ENCODE measurements at places on chromosomes 4 and X.

DNA sequence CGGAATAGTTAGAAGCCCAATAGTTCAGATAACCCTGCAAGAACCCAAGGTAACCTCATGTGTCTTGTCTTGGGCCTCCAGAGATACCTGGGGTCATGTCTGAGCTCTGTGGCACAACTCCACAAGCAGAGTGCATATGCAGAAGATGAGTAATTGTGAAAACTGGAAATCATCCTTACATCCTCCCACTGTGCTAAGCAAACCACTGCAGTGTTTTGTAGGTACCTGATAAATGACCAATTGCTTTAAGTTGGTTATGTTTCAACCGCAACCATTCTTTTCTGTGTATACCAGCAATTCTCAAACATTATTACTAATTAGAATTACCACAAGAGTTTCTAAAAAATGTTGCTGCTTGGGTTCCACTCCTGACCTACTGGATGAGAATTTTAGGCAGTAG lies 73.2 kb downstream of the CBLL2 start:
- no peak for DNase-seq

DNA sequence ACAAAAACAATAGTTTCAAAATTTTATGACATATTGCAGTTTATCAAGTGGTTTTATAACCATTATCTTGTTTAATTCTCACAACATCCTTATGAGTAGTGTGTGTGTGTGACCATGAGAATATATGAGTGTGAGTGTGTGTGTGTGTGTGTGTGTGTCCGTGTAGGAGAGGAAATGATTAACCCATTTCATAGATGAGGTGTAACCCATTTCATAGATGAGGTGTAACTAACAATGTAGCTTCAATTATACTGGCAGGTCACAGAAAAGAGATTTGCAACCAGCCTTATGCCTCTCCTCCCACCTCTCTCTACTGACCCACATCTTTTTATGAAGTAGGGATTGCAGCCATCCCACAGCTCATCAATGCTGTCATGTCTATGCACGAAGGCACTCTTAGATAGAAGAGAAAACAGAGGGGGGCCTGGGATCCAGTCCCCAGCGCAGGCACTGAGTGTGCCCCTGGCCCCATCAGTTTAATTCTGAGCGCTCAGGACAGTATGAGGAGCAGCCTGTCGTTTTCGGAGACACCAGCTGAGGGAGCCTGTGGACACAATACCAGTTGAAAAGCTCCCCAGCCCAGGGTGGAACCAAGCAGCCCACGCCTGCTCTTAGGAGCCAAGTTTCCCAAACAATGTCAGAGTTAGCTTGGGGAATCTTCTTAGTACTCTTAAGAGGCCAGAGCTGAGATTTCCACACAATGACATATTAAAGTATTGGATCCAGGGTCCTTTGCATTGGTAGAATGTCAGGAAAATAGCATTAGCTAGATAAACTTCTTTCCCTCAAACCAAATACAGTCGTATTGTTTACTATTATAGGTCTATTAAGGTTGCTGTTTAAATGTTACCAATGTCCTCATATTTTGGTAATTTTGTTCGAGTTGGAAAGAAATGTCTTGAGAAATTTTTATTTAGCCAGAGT lies 88.6 kb downstream of the PALLD start:
- DNase-seq = peak; percentile 8

DNA sequence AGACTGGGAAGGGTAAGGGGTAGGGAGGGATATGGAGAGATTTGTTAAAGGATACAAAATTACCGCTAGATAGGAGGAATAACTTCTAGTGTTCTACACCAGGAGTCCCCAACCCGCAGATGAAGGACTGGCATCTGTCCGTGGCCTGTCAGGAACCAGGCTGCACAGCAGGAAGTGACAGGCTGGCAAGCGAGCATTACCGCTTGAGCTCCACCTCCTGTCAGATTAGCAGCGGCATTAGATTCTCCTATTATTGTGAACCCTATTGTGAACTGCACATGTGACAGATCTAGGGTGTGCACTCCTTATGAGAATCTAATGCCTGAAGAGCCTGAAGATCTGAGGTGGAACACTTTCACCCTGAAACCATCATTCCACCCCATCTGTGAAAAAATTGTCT lies 27.9 kb upstream of the BBS7 start:
- no peak for DNase-seq

DNA sequence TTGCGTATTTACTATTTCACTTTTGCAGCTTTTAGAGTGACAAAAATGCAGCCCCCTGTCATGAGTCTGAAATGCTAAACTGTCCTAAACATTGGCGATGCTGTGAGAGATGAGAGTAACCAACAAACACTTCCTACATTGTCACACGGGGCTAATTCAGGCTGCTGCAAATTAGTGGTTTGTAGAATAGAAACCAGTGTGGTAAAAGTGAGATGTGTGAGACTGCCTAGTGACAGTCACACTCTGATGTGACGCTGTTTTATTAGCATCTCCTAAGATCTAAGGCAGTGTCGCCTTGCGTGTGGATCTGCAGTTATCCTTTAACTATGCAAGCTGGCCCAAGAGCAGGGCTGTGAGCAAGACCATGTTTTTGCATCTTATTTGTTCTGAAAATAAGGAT lies 800.2 kb upstream of the TENM3 start:
- no peak for DNase-seq

DNA sequence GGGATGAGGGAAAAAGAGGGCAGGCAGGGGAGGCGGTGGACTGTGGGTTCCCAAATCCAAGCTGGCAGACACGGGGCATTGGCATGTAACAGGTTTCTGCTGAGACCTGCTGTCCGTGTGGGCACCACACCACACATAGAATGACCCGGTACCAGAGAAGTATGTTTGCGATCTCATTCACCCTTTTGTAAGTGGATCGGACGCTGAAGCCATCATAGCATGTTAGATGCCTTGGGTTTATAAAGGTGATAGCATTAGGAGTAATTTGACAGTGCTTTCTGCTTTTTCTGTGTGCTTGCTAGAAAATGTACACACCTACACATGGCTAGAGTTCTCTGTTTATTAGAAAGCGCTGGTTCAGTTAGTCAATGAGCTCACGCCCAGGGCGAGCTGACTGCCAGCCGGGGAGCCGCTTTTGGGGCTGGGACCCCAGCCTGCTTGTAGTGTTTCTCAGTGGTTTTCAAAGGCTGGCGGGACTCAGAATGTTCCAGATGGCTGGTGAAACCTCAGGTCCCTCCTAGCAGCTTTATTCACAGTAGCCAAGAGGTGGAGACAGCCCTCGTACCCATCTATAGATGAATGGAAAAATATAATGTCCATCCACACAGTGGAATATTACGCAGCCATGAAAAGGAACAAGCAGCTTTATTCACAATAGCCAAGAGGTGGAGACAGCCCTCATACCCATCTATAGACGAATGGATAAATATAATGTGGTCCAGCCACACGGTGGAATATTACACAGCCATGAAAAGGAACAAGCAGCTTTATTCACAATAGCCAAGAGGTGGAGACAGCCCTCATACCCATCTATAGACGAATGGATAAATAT lies 579 bp downstream of the IL3RA start:
- no peak for DNase-seq

DNA sequence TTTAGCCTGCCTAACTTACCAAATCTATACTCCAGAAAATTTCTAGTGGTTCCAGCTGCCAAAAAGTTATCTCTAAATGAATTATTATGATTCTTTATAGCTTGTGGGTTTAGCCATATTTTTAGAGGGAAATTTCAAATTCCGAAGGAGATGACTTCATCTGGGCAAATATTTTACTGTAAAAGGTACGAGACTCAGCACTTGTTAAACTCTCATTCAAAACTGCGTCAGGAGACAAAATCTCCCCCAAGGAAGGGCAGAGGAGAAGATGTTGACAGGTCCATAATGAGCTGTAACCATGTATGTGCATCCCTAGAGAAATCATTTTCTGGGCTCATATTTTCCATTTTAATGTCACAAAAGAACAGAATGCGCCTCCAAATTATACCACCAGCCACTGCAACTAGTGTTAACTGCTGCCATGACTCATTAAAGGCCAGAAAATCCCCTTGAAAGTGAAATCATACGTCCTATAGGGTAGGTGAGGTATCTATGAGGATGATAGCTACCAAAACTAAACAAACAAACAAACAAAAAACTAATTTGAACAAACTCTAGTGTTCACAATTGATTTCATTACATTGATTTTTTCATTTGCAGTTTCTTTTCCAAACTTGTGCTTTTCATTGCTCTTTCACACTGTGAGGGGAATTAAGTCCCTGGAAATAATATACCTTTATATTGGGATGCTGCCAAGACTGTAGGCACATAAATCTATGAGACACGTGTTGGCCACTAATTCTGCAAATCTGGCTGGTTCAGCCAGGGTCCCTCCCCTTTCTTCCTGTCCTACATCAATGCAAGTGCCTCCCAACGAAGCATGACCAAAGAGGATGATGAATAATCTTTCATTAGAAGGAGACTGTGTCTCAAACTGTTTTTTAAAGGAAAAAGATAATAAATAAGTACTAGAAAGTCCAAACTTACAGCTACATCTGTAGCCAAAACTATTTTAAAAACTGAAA lies 85.8 kb downstream of the ARHGAP6 start:
- DNase-seq = peak; percentile 3

- DNase-seq = no peak
These were observed 33.7 kb upstream of the VMA21 start for GRCh38 chrX:151363316-151363715.

DNA sequence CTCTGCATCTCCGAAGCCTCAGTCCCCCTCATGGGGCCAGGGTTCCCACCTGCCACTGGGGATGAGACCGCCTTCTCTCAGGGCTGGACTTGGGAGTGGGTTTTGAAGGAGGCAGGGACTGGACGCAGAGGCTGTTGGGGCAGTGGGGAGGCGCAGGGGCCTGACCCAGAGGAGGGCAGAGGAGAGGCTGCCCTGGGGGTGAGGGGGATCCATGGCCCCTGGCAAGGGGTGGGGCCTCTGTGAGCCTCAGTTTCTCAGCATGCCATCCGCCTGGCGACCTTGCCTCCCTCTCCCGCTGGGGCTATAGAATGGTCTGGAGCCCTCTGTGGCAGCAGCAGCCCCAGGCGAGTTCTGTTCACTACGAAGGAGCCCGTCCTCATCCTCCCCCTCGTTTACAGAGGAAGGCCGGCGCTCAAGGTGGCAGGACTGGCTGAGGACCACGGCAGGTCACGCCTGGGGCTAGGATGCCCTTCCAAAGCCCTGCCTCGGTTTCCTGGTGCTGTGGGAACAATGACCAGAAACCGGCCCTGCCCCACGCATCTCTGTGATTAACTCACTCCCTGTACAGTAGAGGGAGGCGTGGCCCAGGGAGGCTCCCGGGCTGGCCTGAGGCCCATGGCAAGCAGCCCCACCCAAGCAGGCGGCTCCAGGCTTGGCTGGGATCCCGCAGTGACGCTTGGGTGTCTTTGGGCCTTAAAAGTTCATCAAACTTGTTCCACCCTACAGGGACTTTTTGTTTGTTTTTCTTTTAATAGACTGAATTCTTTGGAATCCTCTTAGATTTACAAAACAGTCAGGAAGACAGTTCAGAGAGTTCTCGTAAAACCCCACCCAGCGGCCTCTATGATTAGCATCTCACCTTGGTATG lies 16.0 kb upstream of the SH3TC1 start:
- DNase-seq = no peak

DNA sequence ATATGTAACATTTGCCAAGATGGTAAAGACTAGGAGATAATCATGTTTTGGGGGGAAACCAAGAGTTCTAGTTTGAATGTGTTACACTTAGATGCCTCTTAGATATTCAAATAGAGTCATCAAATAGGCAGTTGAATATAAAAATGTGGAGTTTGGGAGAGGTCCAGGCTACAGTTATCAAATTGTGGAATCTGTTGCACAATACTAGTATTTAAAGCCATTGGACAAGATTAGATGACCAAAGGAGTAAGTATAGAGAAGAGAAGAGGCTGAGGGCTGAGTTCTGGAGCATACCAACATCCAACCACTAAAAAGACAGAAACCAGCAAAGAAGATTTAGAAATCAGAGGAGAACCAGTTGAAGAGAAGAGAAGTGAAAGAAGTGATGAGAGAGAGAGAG lies 72.7 kb downstream of the NAA11 start:
- no peak for DNase-seq

DNA sequence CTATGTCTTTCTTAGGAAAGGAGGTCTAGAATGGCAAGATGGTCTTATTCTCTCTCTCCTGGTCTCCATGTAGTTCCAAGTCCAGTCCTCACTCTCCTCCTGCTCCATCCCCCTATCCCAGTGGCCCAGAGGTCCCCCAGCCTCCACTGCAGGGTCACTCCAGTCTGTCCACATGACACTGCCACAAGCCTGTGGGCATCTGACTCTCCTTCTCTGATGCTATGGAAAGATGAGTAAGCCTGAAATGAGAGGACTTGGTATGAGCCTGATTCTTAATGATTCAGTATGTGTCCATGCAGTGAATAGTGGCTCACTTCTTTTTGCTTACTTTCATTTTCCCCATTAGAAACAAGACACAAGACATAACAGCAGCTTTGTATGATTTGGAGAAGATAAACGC lies 516.8 kb upstream of the ADGRL3 start:
- no peak for DNase-seq

DNA sequence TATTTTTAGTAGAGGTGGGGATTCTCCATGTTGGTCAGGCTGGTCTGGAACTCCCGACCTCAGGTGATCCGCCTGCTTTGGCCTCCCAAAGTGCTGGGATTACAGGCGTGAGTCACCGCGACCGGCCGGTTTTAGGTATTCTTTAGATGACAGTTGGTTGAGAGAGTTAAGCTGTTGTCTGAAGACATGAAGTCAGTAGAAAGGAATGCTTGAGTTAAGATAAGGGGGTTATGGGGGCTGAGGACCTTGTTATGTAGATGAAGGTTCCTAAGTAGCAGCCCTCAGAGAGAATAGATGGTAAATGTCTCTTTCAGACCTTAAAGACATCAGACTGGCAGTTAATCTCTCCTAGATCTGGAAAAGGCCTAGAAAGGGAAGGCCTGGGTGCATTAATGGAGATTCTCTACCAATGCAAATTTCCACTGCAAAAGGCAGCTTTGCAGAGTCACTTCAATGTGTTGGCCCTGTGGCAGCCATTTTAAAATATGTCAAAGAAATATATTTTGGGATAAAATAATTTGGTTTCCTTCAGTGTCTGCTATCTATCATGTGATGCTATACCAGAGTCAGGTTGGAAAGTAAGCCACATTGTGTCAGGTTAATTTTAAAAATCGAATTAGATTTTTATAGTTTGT lies 6.4 kb upstream of the ZNF674 start:
- DNase-seq = no peak

DNA sequence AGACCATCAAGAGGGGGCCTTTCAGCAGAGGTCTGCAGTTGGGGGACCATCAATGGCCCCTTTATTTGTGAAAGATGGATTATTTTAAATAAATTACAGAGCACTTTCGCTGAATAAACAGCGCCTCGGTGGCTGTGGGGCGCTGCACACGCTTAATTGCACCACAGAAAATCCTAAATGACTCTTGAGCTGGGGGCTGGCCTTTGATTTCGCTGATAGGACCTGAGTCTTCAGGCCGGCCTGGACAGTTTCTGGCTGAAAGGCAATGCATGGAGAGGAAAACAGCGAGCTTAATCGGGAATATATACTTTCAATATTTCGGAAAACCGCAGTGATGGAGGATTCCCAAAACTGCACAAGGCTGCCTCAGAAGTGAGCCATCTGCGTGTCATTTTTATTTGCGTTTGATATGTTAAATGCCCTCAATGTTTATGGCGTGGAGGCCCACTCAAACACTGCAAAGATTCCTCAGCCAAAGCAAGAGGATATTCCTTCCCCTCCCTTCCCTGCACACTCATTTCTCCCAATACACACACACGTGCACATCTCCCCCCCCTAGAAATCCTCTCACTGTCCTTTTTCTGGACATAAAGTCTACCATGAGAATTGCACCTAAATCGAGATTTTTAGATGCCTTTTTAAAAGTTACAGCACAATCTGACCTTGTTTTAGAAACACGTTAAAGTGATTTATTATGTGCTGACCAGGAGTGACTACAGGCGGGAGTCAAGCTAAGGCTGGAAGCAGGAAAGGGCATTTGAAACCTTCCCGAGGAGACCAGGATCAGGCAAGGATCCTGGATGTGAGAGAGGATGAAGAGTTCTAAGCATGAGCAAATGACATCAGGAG lies 340.7 kb downstream of the RAB28 start:
- DNase-seq = no peak
